ENCODE measurements at places on chromosomes 5 and 9. TPM values are rescaled to one million over a fixed set of nuclear protein-coding genes. Genes with fewer than 3 reads are reported as not detected.

DNA sequence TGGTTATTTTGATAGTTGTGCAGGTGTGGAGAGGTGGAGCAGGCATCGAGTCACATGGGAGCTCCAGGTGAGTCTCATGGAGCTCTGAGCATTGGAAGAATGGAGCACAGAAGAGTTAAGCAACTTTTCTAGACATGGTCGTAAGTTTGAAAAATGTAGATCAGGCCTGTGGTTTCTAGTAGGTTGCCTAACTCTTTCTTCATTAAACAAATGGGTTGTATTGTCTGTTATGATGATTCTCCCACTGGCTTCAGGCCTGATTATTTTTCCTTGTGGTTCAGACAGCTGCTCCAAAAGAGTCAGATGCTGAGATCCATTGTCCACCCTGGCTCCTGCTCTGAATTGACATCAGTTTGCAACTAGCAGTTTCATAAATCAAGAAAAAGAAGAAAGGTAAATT is 80.3 kb upstream of the RPS23 start:
- no peak for DNase-seq
- peaks cover 17% of the 10 kb centered on the region for H3K4me1 ChIP-seq
- H3K27ac ChIP-seq: no peak overlapping the region
- H3K4me3 ChIP-seq: no peak overlapping the region
- no peaks in the 10 kb centered on the region for H3K27me3 ChIP-seq

GRCh38 chr5:180809403-180810209 is 7.0 kb upstream of the MGAT1 start:
- H3K27me3 ChIP-seq: no peaks in the 10 kb centered on the region
- H3K4me1 ChIP-seq: peaks cover 28% of the 10 kb centered on the region
- no peaks in the 10 kb centered on the region for H3K36me3 ChIP-seq
- H3K4me3 ChIP-seq: peak overlapping the region; percentile 85
- peak; percentile 97 for DNase-seq

DNA sequence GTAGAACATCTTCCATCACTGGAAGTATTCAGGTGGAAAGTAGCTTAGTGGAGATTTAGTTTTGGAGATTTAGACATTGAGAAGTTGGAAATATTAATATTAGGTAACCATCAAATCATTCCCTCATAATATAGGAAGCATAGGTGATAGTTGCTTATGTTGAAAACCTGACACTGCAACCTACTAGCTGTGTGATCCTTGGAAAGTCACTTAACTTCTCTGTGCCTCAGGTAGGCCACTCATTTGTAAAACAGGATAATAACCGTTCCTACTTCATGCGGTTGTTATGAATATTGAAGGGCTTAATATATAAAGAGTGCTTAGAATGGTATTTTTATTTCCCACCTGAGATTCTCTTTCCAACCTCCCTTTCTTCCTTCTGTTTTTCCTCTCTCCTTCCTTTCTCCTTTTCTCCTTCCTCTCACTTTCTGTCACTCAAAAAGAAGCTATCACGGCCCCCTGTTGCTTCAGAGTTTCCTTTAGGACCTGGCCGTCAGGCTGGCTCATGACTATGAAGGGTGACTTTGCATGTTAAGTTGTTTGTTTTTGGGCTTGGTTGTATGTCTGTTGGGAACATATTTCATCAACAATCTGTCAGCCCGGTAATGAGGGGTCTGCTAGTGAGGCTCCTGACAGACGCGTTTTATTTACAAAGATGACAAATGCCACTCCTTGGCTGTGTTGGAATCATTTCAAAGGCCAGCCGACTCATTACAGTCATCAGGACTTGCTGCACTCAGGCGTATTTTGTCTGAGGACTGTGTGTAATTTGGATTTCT is 31.0 kb downstream of the DOCK2 start:
- peaks cover 11% of the 10 kb centered on the region for H3K4me1 ChIP-seq
- no peaks in the 10 kb centered on the region for H3K36me3 ChIP-seq
- no peaks in the 10 kb centered on the region for H3K27me3 ChIP-seq
- DNase-seq: no peak
- H3K27ac ChIP-seq: no peak overlapping the region

- no peak overlapping the region for H3K4me3 ChIP-seq
- H3K36me3 ChIP-seq: no peaks in the 10 kb centered on the region
- no peaks in the 10 kb centered on the region for H3K27me3 ChIP-seq
- peaks cover 60% of the 10 kb centered on the region for H3K4me1 ChIP-seq
These were observed 140.8 kb upstream of the OTULINL start for GRCh38 chr5:14440582-14441431.

DNA sequence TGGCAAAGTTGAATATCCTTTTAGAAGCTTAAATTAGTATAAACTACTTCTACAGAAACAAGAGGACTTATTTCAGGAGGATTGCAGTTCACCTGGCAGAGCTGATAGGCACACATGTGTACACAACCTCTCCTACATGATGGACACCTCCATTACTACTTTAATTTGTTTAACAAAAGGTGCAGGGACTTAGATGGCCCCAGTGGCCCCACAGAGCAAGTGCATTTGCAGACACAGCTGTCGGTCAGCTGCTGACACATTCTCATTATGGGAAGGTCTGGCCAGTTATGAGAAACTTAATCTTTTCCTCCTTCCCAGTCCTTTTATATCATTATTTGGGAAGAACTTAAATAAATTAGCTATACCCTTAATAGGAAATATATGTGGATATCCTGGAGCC is 28.3 kb downstream of the TDRD7 start:
- H3K4me1 ChIP-seq: peaks cover 19% of the 10 kb centered on the region
- H3K4me3 ChIP-seq: no peak overlapping the region
- H3K36me3 ChIP-seq: no peaks in the 10 kb centered on the region
- no peaks in the 10 kb centered on the region for H3K27me3 ChIP-seq

GRCh38 chr9:93649610-93650261 is 73.4 kb downstream of the PHF2 start:
- no peaks in the 10 kb centered on the region for H3K4me1 ChIP-seq
- H3K27ac ChIP-seq: no peak overlapping the region
- no peaks in the 10 kb centered on the region for H3K36me3 ChIP-seq
- no peaks in the 10 kb centered on the region for H3K27me3 ChIP-seq
- DNase-seq: no peak

DNA sequence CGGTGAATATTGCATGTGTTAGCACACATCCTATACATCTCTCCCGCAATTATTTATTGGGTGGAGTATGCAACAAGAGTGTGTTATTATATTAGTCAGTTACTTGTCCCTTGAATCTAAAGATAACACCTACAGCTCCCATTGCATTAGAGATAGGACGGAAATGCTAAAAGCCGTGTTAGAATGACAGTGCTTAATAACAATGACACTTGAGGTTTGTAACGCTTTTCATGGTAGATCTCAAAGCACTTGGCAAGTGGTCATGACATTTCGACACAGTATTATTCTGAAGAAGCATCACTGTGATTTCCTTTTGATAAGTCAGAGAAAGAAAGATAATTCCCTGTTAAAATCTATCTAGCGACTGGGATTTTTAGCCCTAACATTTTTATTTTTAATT is 33.4 kb upstream of the TRIO start:
- H3K4me3 ChIP-seq: no peak overlapping the region
- no peak for DNase-seq
- no peaks in the 10 kb centered on the region for H3K36me3 ChIP-seq
- no peaks in the 10 kb centered on the region for H3K4me1 ChIP-seq
- no peaks in the 10 kb centered on the region for H3K27me3 ChIP-seq
- H3K27ac ChIP-seq: no peak overlapping the region

DNA sequence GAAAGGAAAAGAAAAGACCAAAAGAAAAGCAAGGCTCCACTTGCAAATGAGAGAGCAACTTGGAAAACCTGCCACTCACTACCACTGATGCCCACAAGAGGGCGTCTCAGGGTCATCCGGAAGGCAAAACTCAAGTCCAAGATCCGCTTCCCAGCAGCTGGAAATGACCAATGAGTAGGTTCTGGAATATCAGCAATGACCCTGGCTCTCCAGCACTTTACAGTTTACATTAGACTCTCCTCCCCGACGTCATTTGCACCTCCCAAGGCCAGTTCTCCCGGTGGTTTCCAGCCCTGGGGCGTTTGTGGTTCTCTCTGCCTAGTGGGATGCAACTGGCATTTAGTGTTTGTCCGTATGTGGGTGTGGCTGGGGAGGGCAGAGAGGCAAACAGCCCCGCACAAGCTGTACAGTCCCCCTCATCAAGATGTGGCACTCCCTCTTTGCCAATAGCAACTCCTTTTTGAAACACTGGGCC is 193.8 kb upstream of the ZNF618 start:
- H3K4me3 ChIP-seq: no peak overlapping the region
- H3K27me3 ChIP-seq: peaks cover 25% of the 10 kb centered on the region
- no peaks in the 10 kb centered on the region for H3K4me1 ChIP-seq
- no peaks in the 10 kb centered on the region for H3K36me3 ChIP-seq
- H3K27ac ChIP-seq: no peak overlapping the region

DNA sequence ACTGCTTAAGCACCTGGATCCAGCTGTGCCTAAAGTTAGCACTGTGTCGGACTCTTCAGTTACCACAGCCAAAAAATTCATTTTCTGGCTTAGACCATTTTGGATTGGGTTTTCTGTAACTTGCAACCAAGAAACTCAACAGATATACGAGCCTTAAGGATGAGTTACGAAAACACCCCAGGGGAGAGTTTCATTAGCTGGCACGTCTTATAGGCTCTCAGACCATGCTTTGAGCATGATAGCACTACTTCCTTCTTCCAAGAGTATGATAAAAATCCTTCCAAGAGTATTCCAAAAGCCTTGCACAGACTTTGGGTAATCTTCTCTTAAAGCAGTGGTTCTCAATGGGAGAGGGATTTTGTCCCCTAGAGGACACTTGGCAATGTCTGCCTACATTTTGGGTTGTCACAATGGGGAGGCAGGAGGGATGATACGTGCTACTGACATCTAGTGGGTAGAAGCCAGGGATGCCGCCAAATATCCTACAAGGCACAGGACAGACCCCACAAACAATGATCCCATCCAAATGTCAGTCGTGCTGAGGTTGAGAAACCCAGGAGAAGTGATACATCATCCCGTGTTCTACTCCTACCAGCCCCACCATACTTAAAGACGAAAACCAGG is 64.8 kb downstream of the SMIM23 start:
- no peaks in the 10 kb centered on the region for H3K36me3 ChIP-seq
- H3K4me3 ChIP-seq: no peak overlapping the region
- DNase-seq: peak; percentile 85
- no peaks in the 10 kb centered on the region for H3K4me1 ChIP-seq
- H3K27me3 ChIP-seq: no peaks in the 10 kb centered on the region

DNA sequence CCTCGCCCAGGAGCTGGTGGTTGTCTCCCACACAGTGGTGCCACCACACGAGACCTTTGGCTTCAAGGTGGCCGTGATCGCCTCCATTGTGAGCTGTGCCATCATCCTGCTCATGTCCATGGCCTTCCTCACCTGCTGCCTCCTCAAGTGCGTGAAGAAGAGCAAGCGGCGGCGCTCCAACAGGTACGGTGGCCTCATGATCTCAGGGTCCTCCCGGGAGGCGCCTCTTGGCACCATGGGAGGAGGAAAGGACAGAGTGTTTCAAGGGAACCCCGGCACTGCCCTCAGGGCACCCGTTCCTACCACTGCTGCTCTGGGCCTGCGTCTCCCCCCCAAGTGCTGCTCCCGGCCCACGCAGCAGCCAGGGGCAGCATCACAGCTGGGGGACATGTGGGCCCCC is 18.2 kb upstream of the CARD19 start:
- DNase-seq: no peak
- no peaks in the 10 kb centered on the region for H3K27me3 ChIP-seq
- no peak overlapping the region for H3K27ac ChIP-seq
- H3K4me1 ChIP-seq: no peaks in the 10 kb centered on the region
- no peak overlapping the region for H3K4me3 ChIP-seq

DNA sequence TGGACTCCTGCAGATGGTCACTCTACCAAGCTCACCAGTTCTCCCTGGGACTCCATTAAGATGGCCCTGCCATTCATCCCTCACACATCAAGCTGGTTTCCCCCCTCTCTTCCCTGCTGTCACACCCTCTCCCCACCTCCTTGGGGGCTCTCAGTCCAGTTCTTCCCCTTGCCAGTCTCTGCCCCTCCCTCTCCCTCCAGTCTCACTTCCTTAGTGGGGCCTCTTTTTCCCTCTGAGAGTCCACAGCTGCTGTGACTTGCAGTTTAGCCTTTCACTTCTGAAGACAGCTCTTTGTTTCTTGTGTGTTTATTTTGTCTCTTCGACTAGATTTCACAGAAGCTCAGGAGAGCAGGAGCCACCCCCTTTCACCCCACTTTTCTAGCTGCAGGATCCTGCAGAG is 10.5 kb downstream of the DOCK2 start:
- H3K27ac ChIP-seq: no peak overlapping the region
- H3K36me3 ChIP-seq: no peaks in the 10 kb centered on the region
- peaks cover 18% of the 10 kb centered on the region for H3K4me1 ChIP-seq
- H3K27me3 ChIP-seq: no peaks in the 10 kb centered on the region
- H3K4me3 ChIP-seq: no peak overlapping the region
- no peak for DNase-seq

Gene SLC6A7
- total RNA-seq: not detected

Gene SH3PXD2B
- total RNA-seq: 46.3 TPM

Gene RXRA
- 11.6 TPM for total RNA-seq

Gene MYO10
- 59.9 TPM for total RNA-seq

Gene REEP2
- 17.4 TPM for total RNA-seq

Measured in neural progenitor cell (in vitro differentiated cells).